ENCODE measurements at places on chromosomes 12 and 14.
A peak's percentile ranks its signal among the peaks of the same experiment; 100 is the strongest.

GRCh38 chr14:58898655-58899316 lies 261.0 kb downstream of the DACT1 start:
- no peak for DNase-seq

GRCh38 chr12:13539051-13539450 lies 342.5 kb downstream of the EMP1 start:
- DNase-seq = no peak

GRCh38 chr14:105738638-105739037 lies 212.3 kb downstream of the TMEM121 start:
- DNase-seq = no peak

- DNase-seq = no peak
Measured at GRCh38 chr14:52741865-52742264, 11.9 kb downstream of the STYX start.

DNA sequence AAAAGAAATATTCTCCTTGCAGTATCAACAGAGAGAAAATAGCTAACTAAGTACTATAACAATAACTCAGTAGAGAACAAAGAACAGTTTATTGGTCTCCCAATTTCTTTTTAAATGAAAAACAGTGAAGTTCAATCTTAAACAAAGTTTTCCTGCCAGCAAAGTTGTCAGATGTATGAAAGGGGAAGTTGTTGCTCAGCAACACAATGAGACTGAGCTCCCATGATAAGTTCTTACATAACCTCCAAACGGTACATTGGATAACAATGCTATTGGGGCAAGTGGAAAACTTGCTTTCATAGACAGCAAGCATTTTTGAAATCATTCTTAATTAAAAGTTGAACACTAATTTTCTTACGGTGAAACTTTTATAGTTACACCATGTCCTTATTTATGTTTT lies 94.9 kb downstream of the ALG10B start:
- DNase-seq = no peak

DNA sequence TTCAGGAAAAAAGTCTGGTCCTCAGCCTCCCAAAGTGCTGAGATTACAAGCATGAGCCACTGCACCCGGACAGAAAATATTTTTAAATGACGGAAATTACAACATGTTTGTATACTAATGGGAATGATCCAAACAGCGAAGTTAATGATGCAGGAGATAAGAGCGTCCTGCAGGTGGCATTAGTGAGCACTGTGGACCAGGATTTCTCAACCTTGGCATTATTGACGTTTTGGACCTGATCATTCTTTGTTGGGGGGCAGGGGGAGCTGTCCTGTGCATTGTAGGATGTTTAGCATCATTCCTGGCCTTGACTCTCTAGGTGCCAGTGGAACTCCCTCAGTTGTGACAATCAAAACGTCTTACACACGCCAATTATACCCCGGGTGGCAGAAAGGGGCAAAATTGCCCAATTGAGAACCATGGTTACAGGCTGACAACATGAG lies 34.1 kb downstream of the SCFD1 start:
- no peak for DNase-seq

DNA sequence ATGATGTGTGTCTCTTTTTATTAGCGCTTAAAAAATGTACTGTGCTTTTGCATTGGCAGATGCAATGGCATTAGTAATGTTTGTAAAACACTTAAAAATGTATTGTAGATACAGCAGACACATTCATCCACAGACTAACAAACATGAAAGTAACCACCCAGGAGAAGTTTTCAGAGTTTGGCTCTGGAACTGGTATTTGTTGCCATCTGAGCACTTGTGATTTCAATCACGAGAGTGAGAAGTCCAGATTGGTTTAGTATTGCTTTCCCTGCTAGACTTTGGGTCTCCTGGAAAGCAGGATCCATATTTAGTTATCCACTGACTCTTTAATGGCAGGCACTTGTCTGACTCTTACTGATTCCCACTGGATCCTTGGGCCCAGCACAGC lies 13.2 kb downstream of the RASSF8 start:
- no peak for DNase-seq

- DNase-seq = no peak
Measured at GRCh38 chr12:109343677-109344076, 4.0 kb upstream of the MYO1H start.

GRCh38 chr14:88611878-88612277 lies 49.0 kb downstream of the ZC3H14 start:
- DNase-seq = no peak

DNA sequence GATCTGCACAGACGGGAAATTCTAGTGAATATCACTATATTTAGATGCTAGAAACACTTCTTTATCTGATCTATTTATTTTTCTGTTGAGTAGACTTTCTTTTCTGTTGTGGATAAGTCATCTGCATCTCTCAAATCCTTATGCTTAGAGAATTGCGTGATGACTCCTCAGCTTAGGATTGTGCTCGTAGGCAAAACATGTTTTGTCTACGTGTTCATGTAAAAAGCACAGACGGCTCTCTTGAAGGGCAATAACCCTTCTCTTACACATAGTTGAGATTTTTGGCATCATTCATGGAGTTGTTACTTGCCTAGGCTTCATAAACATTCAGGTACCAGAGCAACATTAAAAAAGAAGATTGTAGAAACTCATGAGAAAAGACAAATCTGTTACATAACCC lies 18.6 kb downstream of the PPFIBP1 start:
- DNase-seq = no peak

DNA sequence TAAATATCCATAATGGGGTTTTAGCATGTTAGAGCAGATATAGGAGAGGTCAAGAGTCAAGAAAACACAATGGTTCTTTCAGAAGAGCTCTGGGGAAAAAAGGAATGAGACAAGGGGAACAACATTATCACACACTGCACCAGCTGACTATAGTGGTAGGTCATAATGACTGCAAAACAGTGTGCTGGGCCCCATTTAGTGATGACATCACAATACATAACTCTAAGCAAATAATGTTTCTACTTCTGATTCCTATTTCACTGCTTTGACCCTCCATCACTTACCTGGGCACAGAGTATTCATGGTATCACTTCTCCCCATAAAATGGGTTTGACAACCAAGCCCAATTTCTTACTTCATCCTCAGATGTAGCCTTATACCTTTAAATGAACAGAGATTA lies 62.1 kb downstream of the GARIN6 start:
- DNase-seq = no peak

- DNase-seq = no peak
Measured at GRCh38 chr12:132271755-132272092, 57.7 kb downstream of the GALNT9 start.

DNA sequence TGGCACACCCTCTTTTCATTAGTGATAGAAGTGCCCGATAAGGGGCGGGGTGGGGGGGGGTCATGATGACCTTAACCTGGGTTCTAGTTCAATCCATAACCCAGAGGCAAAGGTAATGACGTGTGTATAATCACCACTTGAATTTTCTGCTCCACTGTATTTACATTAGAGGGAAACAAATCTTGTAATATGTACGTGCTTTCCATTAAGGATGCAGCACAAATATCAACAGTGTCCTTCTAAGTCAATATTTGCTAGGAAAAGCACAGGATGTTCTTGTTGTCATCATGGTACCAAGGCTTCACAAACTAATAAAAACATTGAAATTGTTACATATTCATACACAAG lies 121.2 kb upstream of the SLC38A2 start:
- DNase-seq = no peak

DNA sequence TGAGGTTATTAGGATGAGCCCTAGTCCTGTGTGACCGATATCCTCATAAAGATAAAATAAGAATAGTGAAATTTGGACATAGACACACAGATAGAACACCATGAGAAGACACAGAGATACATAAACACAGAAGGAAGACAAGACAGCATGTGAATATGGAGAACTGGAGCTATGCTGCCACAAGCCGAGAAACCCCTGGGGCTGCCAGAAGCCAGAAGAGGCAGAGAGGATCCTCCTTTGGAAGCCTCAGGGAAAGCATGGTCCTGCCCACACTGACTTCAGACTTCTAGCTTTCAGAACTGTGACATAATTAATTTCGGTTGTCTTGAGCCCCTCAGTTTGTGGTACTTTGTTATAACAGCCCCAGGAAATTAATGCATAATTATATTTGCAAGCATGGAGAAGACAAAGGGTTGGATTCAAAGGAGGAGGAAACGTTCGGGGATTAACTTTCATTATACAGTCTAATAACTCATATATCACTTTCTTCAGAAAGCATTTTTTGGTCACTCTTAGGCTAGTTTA lies 1501.8 kb upstream of the FLRT2 start:
- no peak for DNase-seq

DNA sequence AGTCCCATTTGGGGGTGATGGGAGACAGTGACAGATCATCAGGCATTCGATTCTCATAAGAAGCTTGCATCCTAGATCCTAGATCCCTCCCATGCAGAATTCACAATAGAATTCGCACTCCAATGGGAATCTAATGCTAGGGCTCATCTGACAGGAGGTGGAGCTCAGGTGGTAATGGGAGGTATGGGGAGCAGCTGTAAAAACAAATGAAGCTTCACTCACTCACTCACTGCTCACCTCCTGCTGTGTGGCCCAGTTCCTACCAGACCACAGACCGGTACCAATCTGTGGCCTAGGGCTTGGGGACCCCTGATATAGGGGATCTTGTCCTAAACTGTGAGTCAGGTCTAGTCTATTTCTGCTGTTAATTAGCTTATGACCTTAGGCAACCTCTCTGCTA lies 40.1 kb upstream of the EPS8 start:
- DNase-seq = no peak

- no peak for DNase-seq
Measured at GRCh38 chr12:8057306-8057705, 8.9 kb downstream of the C3AR1 start.

GRCh38 chr12:30779178-30779577 lies 24.4 kb upstream of the CAPRIN2 start:
- DNase-seq = no peak

GRCh38 chr14:96176811-96177211 lies 27.8 kb upstream of the BDKRB2 start:
- no peak for DNase-seq

DNA sequence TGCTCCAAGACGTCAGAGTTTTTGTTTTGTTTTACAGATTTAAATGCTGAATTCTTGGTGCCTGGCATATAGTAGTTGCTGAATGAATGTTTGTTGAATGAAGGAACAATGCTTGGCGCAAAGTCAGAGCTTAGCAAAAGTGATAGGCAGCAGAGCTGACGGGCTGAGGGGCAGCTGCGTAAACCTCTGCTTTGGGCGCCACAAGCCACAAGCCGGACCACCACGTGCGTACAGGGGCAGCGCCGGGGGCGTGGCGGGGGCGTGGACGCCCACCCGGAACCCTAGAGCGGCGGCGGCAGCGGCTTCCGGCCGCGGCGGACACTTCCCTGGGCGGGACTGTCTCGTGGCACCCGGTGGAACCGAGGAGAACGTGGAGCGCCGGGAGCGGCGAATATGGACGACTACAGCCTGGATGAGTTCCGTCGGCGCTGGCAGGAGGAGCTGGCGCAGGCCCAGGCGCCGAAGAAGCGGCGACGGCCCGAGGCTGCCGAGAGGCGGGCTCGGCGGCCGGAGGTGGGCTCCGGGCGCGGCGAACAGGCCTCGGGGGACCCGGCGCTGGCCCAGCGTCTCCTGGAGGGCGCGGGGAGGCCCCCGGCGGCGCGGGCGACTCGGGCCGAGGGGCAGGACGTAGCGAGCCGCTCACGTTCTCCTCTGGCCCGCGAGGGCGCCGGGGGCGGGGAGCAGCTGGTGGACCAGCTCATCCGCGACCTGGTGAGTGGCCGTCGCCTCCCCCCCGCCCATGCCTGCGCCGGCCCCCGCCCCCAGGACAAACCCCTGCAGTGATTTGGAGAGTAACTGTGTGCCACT lies at the start of gene FBXW8:
TSS of gene FBXW8 (plus strand) at position 306 of the 807 bp plus-strand sequence. CDS start at position 394, 88 bp downstream.
- DNase-seq = peak; percentile 64

GRCh38 chr12:4440187-4440941 lies 5.3 kb downstream of the FGF6 start:
- no peak for DNase-seq

- no peak for DNase-seq
Measured at GRCh38 chr14:92575748-92576303, 62.2 kb downstream of the RIN3 start.

DNA sequence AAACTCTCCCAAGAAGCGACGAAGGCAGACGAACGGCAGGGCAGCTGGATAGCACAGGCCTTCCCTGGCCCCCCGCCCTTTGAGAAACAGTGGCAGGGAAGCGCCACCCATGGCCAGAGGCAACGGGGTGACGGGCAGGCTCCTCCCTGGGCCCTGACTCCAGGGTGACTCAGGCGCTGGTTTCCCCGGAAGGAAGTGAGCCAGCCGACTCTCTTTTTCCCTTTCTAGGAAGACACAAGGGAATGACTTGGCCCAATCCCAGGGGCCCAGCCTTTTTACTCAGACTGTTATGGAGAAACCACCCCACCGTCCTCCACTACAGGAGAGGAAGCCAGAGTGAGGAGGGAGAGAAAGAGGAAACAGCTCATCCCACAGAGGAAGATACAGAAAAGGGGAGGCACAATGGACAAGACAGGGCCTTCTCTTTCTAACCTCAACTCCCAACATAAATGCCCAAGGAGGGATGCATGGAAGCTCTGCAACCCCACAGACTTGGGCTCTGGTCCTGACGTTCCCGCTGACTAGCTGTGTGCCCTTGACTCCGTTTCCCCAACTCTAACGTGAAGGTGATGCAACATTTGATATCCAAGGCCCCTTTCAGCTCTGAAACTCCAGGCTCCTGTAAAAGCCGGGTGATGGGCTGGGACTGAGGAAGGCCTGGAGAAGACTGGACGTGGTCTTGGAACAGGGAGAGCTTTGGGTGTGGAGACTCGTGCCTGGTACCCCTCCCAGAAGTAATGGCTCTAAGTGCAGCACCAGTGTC lies 27.9 kb downstream of the ACTN1 start:
- no peak for DNase-seq

- DNase-seq = no peak
Measured at GRCh38 chr14:67392800-67393199, 19.2 kb downstream of the PLEK2 start.

GRCh38 chr14:45212231-45212630 lies 40.8 kb downstream of the MIS18BP1 start:
- no peak for DNase-seq

- DNase-seq = no peak
Measured at GRCh38 chr12:46442239-46442638, 69.7 kb upstream of the SLC38A2 start.

- DNase-seq = no peak
Measured at GRCh38 chr12:12428047-12428446, 71.2 kb downstream of the BORCS5 start.

GRCh38 chr12:12423367-12423766 lies 66.5 kb downstream of the BORCS5 start:
- DNase-seq = no peak

DNA sequence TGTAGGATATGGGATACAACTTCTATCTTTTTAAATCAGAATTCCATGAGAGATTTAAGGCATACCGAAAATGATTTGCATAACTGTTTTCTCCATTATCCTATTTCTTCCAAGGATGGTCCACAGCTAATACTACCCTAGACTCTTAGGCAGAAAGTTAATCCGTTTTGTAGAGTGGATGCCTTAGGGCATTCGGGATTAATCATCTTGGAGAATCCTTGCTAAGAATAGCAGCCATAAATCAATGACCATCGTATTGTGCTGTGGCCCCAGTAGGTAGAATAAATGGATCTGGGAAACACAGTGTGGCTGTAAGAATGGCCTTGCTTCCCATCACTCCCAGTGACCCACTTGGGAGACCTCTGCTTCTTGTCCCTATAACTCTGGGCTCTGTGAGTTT lies 99.6 kb downstream of the SSPN start:
- DNase-seq = no peak
